ENCODE measurements at places on chromosomes 3 and 15. TPM values are rescaled to one million over a fixed set of nuclear protein-coding genes. Genes with fewer than 3 reads are reported as not detected.

DNA sequence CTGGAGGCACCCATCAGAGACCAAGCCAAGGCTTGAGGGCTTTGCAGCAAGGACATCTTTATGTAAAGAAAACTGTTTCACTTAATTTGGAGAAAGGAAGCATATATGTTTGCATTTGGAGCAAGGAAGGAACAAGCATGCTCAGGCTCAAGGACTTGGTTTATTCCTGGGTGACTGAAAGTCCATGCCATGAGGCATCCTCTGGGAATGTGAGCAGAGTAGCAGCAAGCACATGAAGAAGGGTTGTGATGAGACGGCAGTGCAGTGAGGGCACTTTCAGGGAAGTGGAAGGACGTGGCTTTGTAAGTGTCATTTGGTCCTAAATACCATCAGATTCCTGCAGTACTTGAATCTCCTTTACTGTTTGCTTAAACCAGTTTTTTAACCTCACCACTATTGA, 26.8 kb downstream of the POLG start:
- no peak for DNase-seq

DNA sequence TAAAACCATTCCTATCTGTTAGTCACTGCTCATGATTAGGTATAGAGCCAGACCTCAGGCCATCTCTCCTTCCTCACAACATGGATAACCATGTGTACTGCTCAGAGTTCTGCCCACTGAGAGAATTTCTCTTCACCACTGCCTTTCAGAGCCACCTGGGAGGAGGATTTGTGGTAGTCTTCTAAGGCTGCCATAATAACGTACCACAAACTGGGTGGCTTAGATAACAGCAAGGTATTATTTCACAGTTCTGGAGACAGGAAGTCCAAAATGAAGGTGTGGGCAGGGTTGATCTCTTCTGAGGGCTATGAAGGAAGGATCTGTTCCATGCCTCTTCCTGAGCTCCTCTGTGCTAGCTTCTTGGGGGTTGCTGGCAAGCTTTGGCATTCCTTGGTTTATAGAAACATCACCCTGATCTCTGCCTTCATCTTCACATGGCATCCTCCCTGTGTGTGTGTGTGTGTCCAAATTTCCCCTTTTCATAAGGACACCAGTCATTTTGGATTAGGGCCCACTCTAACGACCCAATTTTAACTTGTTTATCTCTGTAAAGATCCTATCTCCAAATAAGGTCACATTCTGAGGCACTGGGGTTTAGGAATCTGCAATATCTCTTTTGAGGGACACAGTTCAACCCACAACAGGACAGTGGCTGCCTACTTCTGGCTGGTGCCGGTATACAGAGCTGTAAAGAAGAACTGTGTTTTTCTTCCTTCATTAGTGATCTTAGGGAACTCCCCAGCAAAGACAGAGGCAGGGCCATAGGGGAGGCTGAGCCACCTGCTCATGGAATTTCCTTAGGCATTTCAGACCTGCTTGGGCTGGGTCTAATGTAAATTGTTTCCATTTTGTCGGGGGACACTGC, 42.1 kb upstream of the NOX5 start:
- no peak for DNase-seq

Gene CPB1
- not detected for polyA plus RNA-seq

GRCh38 chr3:139123377-139124095, 78.8 kb upstream of the PRR23C start:
- no peak for DNase-seq

- DNase-seq = no peak
Observed at GRCh38 chr3:48568476-48568875, 4.9 kb upstream of the UCN2 start.

- DNase-seq = no peak
Observed at GRCh38 chr3:19885468-19885867, 48.5 kb downstream of the EFHB start.

Gene DUOXA2
- not detected for polyA plus RNA-seq

Gene AHSG
- not detected for polyA plus RNA-seq

Gene CCR2
- polyA plus RNA-seq = not detected

DNA sequence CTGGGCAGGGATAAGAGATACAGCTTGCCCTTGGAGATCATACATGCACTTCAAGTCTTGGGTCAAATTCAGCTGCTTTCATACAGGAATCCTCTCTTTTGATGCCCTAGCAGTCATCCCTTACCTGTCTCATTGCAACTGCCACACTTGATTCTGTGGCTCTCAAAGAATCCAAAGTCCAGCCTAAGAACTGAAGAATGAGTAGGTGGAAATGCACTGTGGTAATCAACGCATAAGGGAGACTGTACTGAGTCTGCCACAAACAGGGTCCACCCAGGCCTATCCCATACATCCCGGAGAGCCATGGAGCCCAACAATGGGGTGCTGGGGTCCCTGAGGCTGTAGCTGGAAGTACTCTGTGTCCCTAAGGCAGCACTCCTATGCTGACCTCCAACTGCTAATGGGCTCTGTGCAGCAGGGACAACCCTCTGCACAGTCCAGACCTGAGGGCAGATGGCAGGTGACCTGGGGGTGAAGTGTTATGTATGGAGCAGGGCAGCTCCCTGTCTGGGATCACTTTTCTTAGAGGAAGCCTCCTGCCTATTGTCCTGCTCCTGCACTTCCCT, 1.7 kb upstream of the VPS18 start:
- no peak for DNase-seq

- DNase-seq = no peak
Observed at GRCh38 chr3:23816721-23817120, 11.0 kb downstream of the UBE2E1 start.

Gene SH2D7
- not detected for polyA plus RNA-seq

- no peak for DNase-seq
Observed at GRCh38 chr3:127092776-127093175, 100.2 kb upstream of the PRR23E start.

DNA sequence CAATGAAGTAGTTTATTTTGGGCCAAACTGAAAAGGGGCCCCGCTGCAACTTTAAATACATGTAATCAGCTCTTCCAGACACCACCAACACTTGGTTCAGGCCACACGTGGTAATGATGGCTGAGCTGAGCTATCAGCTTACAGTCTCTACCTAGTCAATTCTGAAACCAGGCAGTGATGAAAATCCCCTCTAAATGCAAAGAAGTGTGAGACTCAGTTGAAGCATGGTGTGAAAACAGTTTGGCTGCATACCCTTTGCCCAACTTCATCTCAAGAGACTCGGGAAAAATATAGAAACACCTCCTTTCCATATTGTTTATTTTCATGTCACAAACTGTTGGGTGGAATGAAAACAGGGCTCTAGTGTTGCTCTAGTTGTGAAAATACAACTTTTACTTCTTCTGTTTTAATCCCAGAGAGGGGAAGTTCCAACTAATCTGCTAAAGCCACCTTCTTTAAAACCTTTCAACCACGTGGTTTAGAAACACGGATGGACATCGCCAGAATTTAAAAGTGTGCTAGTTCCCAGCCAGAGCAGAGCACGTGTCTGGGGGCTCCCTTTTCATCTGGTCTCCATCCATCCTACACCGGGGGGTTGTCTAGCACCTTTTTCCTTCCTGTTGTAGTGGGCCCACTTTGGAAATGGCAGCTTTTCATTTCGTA, 229.1 kb downstream of the EPHB1 start:
- no peak for DNase-seq

DNA sequence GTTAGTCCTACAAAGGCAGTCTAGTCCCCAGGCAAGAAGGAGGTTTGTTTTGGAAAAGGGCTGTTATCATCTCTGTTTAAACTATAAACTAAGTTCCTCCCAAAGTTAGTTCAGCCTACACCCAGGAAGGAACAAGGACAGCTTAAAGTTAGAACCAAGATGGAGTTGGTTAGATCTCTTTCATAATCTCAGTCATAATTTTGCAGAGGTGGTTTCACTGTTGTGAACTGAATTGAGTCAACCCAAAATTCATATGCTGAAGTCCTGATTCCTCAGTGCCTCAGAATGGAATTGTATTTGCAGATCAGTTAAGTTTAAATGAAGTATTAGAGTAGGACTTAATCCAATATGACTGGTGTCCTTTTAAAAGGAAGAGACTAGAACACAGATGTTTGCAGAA, 101.0 kb upstream of the C3orf80 start:
- no peak for DNase-seq

All from BJ (cell line).